Stimulated activated CD8-positive, alpha-beta memory T cell treated with anti-CD3 and anti-CD28 coated beads, Interleukin-15, amount 100 ng/mL, for 1 hour (primary cell): ENCODE measurements at places on chromosomes 3 and 15.

DNA sequence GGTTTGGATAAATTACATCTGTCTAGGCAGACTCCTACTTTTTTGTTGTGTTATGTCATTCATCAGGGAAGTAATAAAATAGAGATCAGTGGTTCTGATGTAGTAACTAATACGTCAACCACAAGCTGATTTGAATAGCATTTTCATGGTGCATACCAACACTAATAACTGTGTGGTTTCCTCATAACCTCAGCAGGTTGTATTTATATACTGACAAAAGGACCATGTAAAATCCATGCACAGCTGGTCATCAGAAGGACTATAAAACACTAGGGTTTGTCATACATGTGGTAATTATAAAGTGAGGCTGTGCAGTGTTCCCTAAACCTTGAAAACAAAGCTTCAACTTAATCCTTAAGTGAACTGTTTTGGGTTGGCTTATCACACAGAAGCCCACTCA, 216.8 kb upstream of the RBMS3 start:
- DNase-seq, result no peak

DNA sequence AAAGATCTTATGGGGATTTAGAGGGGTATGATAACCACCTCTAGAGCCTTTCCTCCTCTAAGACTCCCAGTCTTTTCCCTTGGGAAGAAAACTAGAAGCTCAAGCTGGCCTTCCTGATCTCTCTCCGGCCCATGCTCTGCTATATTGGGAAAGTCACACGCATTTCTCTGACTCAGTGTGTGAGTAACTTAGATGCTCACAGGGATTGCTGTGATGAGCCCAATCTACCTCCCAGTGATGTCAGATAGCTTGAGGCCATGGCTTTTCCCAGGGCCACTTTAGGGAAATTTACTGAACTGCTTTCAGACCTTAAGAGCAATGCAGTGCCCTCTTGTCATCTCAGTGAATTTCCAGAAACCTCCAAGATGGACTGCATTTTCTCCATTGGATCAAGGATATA, 8.6 kb upstream of the ST8SIA2 start:
- no peak for DNase-seq

DNA sequence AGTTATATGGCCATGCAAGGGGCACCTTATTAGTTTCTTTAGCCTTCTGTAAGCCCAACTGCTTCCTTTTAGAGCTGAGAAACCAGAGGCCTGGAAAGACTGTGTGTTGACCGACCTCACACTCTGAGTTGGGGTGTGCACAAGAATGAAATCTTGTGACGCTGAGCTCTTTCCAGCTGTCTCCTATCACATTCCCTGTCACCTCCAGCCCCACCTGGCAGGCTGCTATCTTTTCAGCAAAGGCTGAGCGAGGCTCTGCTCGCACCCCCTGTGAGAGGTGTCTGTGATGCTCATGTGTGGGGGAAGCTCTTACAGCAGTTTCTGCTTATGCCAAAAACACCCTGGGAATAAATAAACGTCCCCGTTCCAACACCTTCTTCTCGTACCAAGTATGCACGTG, 27.0 kb upstream of the LPP start:
- DNase-seq, result no peak

DNA sequence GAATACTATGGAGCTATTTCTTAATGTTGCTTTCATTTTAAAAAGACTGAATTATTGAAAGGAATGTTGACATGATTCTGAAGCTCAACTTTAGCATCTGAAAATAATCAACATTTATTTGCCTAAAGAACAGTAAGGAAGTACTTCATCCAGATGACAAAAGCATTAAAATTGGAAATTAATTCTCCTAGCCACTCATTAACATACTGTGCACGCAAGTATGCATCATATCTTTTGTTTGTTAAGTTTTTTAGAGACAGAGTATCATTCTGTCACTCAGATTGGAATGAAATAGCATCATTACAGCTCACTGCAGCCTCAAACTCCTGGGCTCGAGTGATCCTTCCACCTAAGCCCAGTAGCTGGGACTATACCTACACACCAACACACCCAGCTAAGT, 632.1 kb upstream of the ALCAM start:
- DNase-seq, result no peak

DNA sequence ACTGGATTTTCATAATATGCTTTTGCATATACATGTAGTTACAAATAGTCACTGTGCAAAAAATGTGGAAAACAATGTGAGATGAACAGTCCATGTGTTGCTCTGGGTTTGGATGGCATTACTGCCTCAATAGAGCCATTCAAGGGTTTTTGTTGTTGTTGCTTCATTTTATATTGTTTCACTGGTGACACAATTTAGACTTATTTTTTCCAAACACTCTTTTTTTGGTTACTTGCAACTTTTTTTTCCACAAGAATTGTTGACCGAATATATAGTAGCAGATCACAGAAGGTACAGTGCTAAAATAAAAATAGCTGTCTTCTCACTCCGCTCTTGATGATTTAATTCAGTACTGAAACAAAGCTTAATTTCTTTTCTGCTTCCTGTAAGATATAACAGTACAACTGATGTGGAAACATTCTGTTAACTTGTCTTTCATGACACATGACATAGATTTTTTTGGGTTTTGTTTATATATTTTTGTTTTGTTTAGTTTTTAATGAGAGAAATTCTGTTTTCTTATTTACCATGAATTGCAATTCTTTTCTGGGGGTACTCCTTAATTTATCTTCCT, 618.6 kb downstream of the NAALADL2 start:
- DNase-seq, result no peak

GRCh38 chr3:180116203-180116602, 79.5 kb upstream of the PEX5L start:
- no peak for DNase-seq

DNA sequence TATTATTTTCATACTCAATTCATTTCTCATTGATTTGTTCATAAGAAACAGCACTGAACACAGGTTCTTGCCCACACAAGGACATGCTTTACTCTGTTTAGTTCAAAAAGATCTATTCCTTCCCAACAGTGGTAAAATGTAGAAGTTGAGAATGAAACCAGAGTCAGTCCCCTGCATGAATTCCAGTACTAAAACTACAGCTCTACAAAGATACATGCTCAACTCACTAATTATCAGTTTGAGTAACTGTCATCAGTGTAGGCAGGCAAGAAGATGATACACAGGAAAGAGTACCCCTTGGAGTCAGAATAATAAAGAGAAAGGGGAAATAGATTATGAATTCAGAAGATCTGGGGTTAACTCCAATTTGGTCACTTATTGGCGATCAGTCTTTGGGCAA, 43.2 kb downstream of the NR2E3 start:
- no peak for DNase-seq

DNA sequence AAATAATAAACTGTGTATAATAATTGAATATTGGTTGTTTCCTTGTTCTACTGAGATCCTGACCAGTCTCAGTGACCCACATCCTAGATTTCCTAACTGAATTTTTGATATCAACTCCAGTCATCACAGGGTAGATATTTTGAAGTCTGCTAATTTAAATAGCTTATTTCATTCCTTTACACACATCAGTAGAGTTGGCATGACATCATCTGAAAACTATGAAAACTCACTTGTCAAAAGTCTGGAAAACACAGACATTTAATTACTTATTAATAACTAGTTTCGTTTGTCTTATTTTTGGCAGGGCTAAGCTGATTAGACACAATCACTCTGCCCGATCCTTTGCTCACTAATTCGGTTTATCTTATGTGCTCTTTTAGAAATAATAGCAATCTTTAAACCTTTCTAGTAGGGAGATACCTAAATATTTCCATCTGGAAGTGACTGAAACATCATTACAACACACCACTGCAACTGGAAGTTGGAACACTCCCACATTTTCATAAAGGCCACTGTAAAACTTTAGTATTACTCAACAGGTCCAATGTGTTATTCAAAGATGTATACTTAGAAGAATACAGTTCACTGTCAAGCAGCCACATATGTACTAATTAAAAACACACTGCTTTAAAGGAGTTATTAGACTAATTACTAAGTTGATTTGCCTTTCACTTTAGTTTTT, 198.4 kb upstream of the ZNF717 start:
- DNase-seq, result no peak

DNA sequence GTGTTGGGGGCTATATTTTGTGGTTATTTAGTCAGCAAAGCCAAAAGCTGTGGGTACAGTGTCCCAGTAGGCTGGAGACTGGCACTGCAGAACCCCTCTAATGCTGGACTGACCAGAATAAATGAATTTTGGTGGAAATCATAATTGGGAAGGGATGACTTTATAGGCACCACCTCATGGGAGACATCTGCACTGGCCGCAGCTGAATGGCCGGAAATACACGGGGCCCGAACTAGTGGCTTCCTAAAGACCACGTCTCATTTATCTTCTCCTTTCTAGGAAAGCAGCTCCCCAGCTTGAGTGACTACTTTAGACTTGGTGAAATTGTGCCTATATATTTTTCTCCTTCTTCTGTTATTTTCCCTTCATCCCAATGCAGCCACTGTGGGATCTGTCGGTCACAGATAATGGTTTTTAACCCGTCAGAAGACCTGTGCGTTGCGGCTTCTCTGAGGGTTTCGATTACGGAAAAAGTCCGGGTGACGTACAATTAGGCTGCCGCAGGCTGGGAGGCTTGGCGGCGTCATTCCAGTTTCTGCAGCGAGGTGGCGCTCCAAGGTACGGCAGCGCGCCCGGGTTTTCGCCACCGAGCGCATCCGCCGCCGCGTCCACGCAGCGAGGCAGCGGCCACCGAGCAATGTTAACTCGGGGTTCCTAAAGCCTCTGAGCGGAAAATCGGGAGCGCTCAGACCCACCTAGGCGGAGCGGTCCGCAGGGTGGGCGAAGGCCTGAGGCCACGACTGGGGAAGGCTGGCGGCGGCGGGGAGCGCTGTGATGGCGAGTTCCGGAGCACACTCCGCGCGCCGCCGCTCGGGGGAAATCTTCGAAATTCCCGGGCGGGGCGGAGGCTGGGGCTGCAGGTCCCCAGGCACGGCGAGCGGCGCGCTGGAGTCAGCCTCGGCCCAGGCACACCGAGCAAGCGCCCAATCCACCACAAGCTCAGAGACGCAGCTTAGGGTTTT, 26.3 kb downstream of the NR2F2 start:
- DNase-seq, result peak; percentile 33

DNA sequence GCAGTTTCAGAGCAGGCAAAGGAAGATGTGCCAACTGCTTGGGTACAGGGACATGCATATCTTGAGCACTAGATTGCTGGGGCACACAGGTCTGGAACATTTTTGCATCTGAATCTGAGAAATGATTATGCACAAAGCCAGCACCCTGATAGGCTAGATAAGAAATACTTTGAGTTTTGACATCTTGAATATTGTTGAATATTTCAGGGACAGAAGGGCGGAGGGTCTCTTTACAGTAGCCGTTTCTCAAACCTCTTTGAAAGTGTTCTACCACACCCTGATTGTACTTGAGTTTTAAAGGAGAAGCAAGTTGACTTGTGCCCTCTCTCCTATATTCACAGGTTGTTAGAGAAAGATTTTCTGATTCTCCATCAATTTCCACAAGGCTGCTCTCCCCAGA, 188.1 kb upstream of the STRIT1 start:
- no peak for DNase-seq

DNA sequence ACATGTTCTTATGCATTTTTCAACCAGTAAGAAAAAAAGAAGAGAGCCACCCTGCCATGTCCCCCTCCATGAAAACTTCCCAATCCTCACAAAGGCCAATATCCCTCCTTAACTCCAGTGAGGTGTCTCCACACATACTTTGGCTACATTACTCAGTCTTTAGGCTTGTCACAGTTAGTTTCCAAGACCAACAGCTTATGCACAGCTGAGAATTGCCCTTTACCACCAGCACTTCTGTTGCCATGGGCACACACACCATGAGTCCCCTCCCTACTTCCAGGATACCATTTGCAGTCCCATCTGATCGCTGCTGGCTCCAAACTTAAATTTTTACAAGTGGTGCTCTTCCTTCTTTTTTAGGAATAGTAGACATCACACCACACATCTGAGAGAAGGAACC, 150.3 kb upstream of the STRIT1 start:
- DNase-seq, result no peak
